Activated T-helper 17 cell treated with anti-CD3 and anti-CD28 coated beads, Interleukin-2, amount 50 U/mL, for 72 hours (primary cell): ENCODE measurements at places on chromosomes 11 and 22. TPM values are rescaled to one million over a fixed set of nuclear protein-coding genes. Genes with fewer than 3 reads are reported as not detected.

Gene MMP12
- not detected for total RNA-seq

Gene SMTNL1
- total RNA-seq = not detected

Gene PRDM11
- total RNA-seq = 0.40 TPM

Gene IL17REL
- total RNA-seq = 0.42 TPM

Gene TMEM225
- not detected for total RNA-seq

Gene SLC22A12
- total RNA-seq = not detected

Gene MIAT
- 166 TPM for total RNA-seq

Gene KIRREL3
- not detected for total RNA-seq

Gene YWHAH
- total RNA-seq = 168 TPM

DNA sequence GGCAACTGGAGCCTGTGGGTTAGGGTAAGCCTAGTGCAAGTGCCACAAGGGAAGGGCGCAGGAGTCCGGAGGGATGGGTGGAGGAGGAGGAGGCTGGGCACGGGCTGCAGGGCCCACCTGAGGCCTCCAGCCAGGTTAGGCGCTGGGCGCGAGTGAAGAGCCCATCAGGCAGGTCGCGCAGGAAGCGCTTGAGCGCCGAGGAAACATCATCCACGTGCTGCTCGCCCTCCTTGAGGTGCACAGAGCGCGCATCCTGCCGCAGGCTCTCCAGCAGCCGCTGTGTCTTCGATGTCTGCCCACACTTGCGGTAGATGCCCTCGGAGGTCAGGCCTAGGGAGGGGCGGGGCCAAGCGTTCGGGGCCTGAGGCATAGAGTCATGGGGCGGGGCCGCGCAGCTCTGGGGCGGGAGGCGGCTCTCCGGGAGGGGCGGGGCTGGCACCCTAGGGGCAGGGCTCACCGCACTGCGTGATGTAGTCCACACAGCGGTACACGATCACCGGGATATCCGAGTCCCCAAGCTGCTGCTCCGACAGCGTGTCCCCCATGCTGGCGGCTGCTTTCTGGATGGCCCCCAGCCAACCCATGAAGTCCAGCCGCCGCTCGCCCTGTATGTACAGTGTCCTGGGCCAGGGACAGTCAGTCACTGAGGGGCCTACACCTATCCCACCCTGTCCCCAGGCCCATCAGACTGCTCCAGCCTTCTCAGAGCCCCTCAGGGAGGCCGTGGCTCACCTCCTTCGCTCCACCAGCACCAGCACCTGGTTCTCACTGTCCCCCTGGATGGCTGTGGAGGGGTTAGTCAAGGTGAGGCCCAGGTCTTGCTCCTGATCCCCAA lies 22.9 kb upstream of the PDE2A start:
- peaks cover 11% of the 10 kb centered on the region for H3K4me1 ChIP-seq
- peaks cover 94% of the 10 kb centered on the region for H3K36me3 ChIP-seq
- no peak overlapping the region for H3K27ac ChIP-seq
- no peaks in the 10 kb centered on the region for H3K27me3 ChIP-seq
- peak; percentile 30 for ATAC-seq

GRCh38 chr11:8059571-8060011 lies 21.4 kb upstream of the TUB start:
- peaks cover 8% of the 10 kb centered on the region for H3K4me1 ChIP-seq
- ATAC-seq = no peak
- no peak overlapping the region for H3K27ac ChIP-seq
- H3K4me3 ChIP-seq = no peak overlapping the region
- no peaks in the 10 kb centered on the region for H3K27me3 ChIP-seq

- no peak overlapping the region for H3K27ac ChIP-seq
- no peak for ATAC-seq
- H3K36me3 ChIP-seq = no peaks in the 10 kb centered on the region
- no peaks in the 10 kb centered on the region for H3K27me3 ChIP-seq
Observed at GRCh38 chr22:27999876-28000275, 80.8 kb upstream of the PITPNB start.

- no peak overlapping the region for H3K27ac ChIP-seq
- no peaks in the 10 kb centered on the region for H3K36me3 ChIP-seq
- H3K27me3 ChIP-seq = peaks cover 12% of the 10 kb centered on the region
- no peak for ATAC-seq
- H3K4me3 ChIP-seq = no peak overlapping the region
- H3K4me1 ChIP-seq = no peaks in the 10 kb centered on the region
Observed at GRCh38 chr11:6834021-6834420, 11.5 kb upstream of the OR10A5 start.

GRCh38 chr11:2121227-2122130 lies 17.7 kb downstream of the IGF2 start:
- H3K36me3 ChIP-seq = no peaks in the 10 kb centered on the region
- no peak for ATAC-seq
- H3K4me1 ChIP-seq = no peaks in the 10 kb centered on the region
- H3K4me3 ChIP-seq = no peak overlapping the region

- no peaks in the 10 kb centered on the region for H3K27me3 ChIP-seq
- no peak for ATAC-seq
- H3K36me3 ChIP-seq = no peaks in the 10 kb centered on the region
- H3K27ac ChIP-seq = no peak overlapping the region
- H3K4me3 ChIP-seq = no peak overlapping the region
- H3K4me1 ChIP-seq = no peaks in the 10 kb centered on the region
Observed at GRCh38 chr11:127199306-127199801, 198.8 kb upstream of the KIRREL3 start.

GRCh38 chr22:24153959-24154358 lies 27.3 kb upstream of the SUSD2 start:
- H3K27me3 ChIP-seq = no peaks in the 10 kb centered on the region
- peak overlapping the region; percentile 39 for H3K27ac ChIP-seq
- H3K4me1 ChIP-seq = peaks cover 38% of the 10 kb centered on the region
- no peak for ATAC-seq

DNA sequence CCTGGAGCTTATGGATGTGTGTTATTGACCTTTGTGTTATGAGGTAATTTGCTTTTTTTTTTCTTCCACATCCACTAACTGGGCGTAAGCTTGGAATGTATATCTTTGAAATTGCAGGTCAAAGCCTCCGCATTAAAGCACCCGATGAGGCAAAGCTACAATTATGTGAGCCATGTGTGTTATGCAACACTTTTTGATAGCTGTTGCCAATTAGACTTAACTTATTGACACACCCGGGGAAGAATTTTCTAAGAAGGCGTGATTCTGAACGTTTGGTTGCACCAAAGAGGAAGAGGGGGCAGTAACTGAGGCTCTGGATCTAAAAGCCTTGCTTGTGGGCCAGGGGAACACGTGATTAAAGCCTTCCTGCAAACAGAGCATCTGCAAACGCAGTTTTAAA lies 610 bp upstream of the TEX12 start:
- peaks cover 10% of the 10 kb centered on the region for H3K27me3 ChIP-seq
- no peak overlapping the region for H3K4me3 ChIP-seq
- H3K4me1 ChIP-seq = no peaks in the 10 kb centered on the region
- no peak for ATAC-seq
- H3K36me3 ChIP-seq = no peaks in the 10 kb centered on the region

DNA sequence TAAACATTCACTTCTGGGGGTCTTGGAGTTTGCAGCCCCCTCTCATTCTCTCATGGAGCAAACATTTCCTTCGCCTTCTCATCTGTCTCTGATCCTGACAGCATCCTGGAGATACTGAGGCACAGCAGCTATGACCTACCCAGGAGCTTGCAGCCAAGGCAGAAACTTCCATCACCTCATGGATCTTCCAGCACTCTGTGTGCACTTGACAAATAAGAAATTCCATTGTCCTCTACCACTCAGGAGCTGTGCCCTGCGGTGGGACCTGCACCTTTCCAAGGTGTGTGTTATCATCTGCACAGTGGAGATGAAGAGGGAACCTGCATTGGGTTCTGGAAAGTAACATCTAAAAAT lies 49.1 kb downstream of the GGTLC2 start:
- no peak for ATAC-seq
- no peak overlapping the region for H3K4me3 ChIP-seq
- H3K27me3 ChIP-seq = peaks cover 1% of the 10 kb centered on the region
- no peak overlapping the region for H3K27ac ChIP-seq
- no peaks in the 10 kb centered on the region for H3K36me3 ChIP-seq
- H3K4me1 ChIP-seq = no peaks in the 10 kb centered on the region

- H3K4me3 ChIP-seq = no peak overlapping the region
- peaks cover 55% of the 10 kb centered on the region for H3K36me3 ChIP-seq
- H3K27ac ChIP-seq = peak overlapping the region; percentile 39
Observed at GRCh38 chr22:20777420-20778177, 3.7 kb downstream of the SERPIND1 start.

DNA sequence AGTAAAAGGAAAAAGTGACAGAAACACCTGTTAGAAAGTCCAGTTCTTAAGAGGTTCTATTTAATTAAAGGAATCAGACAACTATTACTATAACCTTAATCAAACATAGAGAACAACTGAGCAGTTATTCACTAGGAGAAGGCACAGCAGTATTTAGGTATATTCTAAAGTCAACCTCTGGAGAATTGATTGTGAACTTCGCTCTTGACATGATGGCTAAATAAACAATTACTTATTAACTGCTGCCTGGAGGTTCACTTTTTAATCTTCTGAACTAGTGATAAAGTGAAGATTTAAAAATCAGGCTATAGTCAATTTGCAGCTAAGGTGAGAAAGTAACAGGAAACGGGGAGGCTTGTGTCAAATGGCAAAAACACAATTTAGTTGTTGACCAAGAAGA lies 557.3 kb downstream of the FAM181B start:
- H3K4me1 ChIP-seq = no peaks in the 10 kb centered on the region
- H3K36me3 ChIP-seq = no peaks in the 10 kb centered on the region
- no peaks in the 10 kb centered on the region for H3K27me3 ChIP-seq
- no peak for ATAC-seq
- no peak overlapping the region for H3K4me3 ChIP-seq
- no peak overlapping the region for H3K27ac ChIP-seq

DNA sequence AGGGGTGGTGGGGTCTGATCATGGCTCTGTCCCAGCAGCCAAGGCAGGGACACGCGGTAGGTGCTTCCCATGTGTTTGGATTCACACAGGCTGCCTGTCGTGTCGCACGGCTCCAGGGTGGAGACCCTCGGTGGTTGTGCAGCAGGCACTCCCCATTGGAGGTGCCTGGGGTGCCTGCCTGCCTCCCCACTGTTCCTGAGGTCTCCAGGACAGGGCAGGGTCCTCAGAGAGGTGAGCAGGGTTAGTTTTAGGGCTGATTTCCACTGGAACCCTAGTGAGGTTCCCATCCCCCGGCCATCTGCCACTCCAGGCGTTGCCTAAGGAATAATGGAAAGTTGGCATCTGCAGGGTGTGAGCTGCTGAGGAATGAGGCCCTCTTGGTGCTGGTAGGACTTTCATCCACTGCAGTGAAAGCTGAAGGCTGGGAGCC lies 32.3 kb downstream of the OSBPL5 start:
- H3K36me3 ChIP-seq = no peaks in the 10 kb centered on the region
- H3K4me1 ChIP-seq = no peaks in the 10 kb centered on the region
- H3K4me3 ChIP-seq = no peak overlapping the region
- ATAC-seq = no peak
- H3K27ac ChIP-seq = no peak overlapping the region

GRCh38 chr11:27085111-27085510 lies 44.5 kb downstream of the BBOX1 start:
- no peak for ATAC-seq
- H3K4me3 ChIP-seq = no peak overlapping the region
- H3K27ac ChIP-seq = no peak overlapping the region
- H3K36me3 ChIP-seq = no peaks in the 10 kb centered on the region

GRCh38 chr11:1652771-1653540 lies 23.4 kb downstream of the KRTAP5-5 start:
- no peak overlapping the region for H3K4me3 ChIP-seq
- no peaks in the 10 kb centered on the region for H3K36me3 ChIP-seq
- H3K27ac ChIP-seq = no peak overlapping the region
- H3K27me3 ChIP-seq = peaks cover 21% of the 10 kb centered on the region
- H3K4me1 ChIP-seq = no peaks in the 10 kb centered on the region
- peak; percentile 76 for ATAC-seq

GRCh38 chr11:1461826-1462697 lies 24.5 kb downstream of the MOB2 start:
- no peaks in the 10 kb centered on the region for H3K27me3 ChIP-seq
- no peaks in the 10 kb centered on the region for H3K36me3 ChIP-seq
- no peak overlapping the region for H3K27ac ChIP-seq
- no peak for ATAC-seq

DNA sequence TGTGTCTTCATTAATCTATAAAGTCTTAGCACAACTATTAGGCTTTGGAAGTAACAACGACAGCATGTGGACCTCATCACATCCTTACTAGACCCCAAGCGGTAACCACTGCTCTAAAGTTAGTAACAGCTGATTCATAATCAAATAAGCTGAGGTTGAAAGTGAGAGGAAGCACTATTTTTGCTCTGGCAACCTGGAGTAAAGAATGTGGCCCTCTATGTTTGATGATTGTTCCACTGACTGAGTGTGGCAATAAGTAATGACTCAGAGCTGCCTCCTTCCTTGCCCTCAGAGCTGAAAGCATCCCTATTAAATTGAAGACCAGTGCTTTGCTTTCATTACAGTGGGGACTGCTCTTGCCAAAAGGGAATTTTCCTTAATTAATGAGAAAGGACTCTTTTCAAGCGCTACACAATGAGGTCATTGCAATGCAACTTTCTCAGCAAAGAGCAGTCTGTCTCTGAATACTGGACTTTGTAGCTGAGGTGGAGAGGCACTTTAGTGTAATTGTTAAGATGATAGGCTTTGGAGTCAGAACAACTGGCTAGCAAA lies 906.1 kb upstream of the RAG2 start:
- no peak overlapping the region for H3K27ac ChIP-seq
- ATAC-seq = peak; percentile 12
- no peaks in the 10 kb centered on the region for H3K36me3 ChIP-seq
- no peak overlapping the region for H3K4me3 ChIP-seq
- H3K4me1 ChIP-seq = no peaks in the 10 kb centered on the region
